ENCODE measurements at places on chromosomes 16 and 17. TPM values are rescaled to one million over a fixed set of nuclear protein-coding genes. Genes with fewer than 3 reads are reported as not detected.
A peak's percentile ranks its signal among the peaks of the same experiment; 100 is the strongest.

DNA sequence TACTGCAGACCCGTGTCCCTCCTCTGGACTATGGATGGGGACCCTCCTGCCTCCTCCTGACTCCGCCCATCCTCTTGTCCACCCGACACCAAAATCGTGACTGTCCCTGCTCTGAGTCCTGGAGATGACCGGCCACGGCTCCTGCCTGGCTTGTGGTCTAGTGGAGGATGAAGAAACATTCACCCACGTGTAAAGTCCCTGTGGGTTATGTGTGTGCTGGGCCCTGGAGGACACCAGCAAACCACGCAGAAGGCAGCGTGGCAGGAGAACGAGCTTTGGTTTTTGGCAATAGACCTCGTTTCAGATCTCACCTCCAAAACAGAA lies 11.9 kb downstream of the SPNS2 start:
- no peak for DNase-seq

DNA sequence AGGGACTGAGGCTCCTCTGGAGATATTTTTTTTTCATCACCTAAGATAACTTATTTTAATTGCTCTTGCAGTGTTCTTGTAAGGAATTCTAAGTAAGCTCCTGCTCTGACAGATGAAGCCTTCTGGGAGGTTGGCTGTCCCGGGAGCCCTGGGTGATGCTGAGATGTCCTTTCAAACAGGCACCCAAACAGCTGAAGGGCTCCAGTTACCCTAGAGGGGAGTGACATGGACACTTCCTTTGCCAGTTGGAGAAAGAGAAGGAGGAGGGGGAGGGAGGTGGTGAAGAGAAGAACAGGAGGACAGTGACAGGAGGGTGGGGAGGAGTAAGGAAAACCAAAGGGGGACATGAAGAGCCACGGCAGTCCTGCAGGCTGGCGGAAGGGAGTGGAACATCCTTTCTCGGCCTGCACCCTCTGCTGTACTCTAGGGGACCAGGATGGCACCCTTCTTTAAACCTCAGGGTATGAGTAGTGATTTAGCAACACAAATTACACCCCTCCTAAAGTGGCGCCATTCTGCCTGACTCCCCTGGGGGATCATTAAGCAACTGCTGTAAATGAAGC lies 51.8 kb downstream of the MYH3 start:
- no peak for DNase-seq

DNA sequence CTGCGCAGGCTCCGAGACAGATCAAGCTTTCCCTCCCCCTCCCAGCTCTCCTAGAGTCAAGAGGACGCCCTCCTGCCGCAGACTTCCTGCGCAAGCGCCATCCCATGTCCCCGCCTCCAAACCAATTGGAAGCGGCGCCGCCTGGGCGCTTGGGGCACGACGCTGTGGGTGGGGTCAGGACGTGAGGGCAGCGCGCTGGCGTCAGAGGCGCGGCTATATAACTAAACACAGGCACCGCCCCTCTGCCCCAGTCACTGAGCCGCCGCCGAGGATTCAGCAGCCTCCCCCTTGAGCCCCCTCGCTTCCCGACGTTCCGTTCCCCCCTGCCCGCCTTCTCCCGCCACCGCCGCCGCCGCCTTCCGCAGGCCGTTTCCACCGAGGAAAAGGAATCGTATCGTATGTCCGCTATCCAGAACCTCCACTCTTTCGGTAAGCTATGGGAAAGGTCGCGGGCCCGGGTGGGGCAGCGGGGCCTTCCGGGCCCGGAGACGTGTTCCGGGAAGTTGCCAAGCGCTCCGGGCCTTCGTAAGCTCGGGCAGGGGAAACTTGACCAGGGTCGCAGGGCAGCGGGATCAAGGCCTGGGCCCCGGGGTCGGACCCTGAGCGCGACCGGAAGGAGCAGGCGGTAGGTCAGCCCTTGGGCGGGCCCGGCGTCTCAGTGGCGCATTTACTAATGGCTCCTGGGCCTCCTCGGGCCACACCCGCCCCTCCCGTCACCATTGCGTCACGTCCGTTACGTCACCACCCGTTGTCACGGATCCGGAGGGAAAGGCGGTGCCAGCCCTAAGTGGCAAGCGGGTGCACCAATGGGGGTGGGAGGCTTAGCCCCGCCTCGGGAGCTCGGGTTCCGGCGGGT lies at the start of gene EIF1:
Gene EIF1, plus strand, starts transcription at position 245 of the 856 bp plus-strand sequence. Its CDS starts 154 bp downstream, at position 399.
- DNase-seq, result peak; percentile 100

RNF157 gene
- 50.4 TPM for total RNA-seq

Measured in neural crest cell (in vitro differentiated cells).